Activated B cell treated with CpG ODN at 0.5 μM for 24 hours (primary cell): ENCODE measurements at places on chromosomes 11 and 22.

DNA sequence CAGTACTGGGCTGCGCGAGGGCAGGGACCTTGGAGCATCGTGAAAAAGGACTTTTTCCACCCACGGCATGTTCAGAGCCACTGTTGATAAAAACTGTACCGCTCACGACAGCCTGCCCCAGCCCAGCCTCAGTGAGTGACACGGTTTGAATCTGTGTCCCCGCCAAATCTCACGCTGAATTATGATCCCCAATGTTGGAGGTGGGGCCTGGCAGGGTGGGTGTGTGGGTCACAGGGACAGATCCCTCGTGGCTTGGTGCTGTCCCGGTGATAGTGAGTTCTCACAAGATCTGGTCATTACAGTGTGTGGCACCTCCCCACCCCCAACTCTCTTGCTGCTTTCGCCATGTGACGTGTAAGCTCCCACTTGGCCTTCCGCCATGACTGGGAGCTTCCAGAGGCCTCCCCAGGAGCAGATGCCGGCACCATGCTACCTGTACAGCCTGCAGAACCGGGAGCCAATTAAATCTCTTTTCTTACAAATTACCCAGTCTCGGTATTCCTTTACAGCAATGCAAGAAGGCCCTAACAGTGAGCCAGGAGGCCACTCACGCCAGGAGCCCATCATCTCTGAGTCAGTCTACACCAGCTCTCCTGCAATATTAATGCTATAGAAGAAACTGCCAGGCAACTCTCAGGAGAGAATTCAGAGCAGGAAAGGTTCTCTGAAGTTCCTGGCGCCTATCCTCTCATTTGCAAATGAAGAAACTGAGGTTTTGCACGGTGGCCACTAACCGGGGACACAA is 1.3 kb downstream of the TOLLIP start:
- DNase-seq: no peak

GRCh38 chr11:13762718-13763117 is 94.2 kb downstream of the FAR1 start:
- DNase-seq: no peak

- no peak for DNase-seq
Observed at GRCh38 chr11:96314326-96315020, 28.5 kb downstream of the MAML2 start.

GRCh38 chr22:22375576-22376351 is 131.2 kb downstream of the VPREB1 start:
- DNase-seq: no peak

- DNase-seq: no peak
Observed at GRCh38 chr22:38748487-38749136, 7.2 kb downstream of the SUN2 start.

- no peak for DNase-seq
Observed at GRCh38 chr11:128804481-128804880, 62.6 kb downstream of the KCNJ1 start.

DNA sequence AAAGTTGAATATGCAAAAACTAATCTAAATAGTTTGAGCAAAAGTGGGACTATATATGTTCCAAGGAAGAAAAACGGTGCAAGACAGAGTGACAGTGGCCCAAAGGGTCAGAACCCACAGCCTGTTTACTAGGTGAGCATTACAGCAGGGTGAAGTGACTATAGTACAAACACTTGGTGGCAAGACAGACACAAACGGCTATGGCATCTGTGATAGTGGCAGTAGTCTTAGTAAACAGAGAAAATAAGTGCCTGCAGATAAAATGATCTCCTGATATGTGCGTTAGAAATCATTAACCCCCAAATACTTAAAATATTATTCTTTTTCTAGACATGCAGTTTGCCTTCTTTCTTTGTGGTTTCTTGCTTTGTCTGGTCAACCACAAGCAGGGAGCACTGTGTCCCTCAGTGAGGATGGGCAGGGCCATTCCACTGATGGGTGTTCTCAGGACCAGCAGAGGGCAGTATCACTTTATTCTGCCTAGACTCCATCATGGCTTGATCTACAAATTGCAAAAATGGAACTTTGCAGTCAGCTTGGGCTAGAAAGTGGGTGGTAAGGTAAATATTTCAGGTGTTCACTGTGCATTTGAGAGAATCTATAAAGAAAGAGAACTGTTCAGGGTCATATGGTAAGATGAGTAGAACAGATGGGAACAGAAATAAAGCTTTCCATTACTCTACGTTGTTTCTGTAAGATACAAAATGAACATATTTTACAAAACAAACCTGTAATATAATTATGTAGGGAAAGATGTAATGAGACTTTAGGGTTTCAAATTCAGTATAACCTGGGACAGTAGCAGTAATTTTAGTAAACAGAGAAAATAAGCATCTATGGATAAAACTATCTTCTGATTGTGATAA is 198.2 kb downstream of the SWAP70 start:
- DNase-seq: no peak

DNA sequence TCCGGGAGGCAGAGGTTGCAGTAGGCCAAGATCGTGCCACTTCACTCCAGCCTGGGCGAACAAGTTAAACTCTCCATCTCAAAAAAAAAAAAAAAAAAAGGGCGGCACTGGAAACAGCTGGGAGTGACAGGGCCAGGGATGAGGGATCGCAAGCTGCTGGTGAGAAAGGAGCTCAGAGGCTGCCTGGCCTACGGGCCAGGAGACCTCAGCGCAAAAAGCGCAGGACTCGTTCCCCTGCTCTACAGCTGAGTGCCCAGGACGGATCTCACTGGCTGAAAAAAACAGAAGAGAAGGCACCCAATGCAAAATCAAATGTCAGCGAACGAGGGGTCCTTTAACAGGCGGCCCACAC is 650 bp upstream of the NUP50 start:
- no peak for DNase-seq

GRCh38 chr11:111310088-111310487 is 11.7 kb downstream of the POU2AF3 start:
- DNase-seq: no peak

- no peak for DNase-seq
Observed at GRCh38 chr11:50174189-50174588, 141.5 kb downstream of the OR4C45 start.

DNA sequence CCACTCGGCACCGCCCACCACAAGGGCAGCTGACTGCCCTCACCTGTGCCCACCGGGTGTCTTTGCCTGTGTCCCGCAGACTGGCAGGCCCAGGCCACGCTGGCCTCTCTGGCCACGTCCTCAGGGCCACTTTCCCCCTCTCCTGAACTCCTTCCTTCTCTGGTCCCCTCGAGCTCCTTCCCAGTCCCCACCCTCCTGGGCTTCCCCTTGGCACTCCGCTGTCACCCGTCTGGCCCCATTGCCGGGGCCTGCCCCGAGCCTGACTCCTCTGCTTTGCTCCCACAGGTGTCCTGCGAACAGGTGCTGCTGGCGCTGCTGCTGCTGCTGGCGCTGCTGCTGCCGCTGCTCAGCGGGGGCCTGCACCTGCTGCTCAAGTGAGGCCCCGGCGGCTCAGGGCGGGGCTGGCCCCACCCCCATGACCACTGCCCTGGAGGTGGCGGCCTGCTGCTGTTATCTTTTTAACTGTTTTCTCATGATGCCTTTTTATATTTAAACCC is 14.2 kb downstream of the MCAT start:
- DNase-seq: no peak

DNA sequence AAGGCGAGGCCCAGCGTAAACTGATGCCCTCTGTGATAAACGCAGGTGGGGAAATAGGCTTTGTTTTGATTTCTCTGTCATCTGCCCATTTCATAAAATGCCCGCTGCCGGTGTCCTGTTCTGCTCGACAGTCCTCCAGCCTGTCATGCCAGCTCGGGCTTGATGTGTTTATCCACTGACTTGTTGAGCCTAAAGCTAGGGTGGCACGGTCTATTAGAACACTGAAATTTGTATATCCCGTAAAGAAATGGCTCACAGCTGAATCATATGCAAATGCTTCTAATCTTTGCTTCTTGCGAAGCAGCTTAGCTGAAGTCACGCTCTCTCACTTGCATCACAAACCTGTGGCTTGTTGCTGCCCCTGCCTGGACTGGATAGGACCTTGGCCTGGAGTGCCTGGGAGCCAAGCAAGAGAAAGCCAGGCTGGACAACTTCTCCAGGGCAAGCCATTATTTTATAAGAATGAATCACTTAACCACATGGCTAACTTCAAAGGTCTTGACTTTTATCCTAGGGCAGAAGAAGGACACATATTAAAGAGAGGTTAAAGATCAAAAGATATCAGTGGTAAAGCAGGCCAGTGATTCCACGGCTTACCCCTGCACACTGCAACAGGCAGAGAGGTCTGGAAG is 33.1 kb downstream of the EHF start:
- no peak for DNase-seq

DNA sequence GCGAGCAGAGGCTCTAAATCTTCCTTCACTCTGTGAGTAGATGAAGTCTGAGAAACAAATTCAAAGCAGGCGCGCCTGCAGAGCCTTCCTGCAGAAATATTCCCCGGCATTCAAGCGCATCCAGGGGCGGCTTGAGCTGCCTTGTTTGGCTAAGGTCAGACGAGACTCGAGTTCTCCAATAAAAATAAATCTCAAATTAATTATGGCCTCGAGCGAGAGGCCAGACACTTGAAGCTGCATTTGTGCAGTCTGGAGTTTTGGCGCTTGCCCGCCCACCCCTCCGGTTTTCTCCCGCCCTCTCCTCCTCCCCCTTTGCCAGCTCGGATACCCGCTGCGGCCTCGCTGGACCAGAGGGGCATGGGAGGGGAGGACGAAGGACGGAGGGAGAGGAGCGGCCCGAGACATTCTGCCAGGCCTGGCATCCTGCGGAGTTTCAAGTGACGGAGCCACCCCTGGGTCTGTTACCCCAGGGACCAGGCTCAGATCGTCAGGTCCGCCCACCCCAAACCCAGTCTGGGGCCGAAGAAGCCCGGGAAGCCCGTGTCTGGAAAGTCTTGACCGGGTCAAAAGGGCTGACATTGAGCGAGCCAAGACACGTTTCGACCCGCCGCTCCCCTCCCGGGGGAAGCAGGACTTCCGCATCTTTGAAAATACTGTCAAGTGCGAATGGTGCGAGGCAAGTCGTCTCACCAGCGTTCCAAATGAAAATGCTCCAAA is 3.8 kb upstream of the FLI1 start:
- DNase-seq: no peak
